ENCODE measurements at places on chromosomes 4 and X.

GRCh38 chr4:32858361-32858760, 2138.2 kb downstream of the PCDH7 start:
- DNase-seq: no peak
- H3K4me3 ChIP-seq: no peak overlapping the region

DNA sequence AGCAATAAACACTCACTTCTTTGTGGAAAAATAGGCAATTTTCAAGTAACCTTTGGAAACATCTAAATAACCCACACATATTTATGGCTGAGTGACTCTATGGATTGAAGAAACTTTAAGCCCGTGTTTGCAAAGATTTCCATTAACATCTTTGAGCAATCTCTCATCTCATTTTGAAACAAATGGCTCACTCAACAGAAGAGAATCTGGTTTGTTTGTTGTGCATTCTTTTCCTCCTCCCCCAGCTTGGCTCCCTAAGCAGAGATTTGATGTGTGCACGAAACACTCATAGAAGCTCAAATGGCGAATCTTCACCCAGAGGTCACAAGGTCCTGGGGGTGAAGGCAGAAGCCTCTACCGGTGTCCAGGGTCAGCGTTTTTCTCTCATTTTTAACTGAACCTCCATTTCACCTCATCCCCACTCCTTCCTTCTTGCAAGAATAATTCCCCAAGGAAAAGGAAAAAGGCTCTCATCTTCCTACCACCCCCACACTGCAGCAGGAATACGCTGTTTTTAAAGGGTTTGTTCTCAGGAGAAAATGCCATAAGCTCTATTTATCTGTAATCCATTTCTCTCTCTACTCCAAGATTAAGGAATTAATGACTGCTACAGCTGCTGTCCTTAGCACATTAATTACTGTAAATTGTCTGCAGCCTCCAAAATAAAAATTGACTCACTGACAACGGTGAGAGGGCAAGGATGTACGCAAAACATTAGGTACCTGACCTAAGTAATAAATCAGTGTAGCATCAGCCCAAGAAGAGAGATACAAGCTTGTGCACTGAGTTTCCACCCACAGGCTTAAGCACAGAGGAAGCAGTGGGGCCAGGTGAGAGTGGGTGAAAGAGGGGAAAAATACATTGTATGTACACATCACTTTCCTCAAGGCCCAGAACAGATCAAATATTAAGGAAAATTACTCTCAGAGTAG, 307.6 kb upstream of the NOCT start:
- no peak for DNase-seq
- no peaks in the 10 kb centered on the region for H3K27me3 ChIP-seq
- no peaks in the 10 kb centered on the region for H3K4me1 ChIP-seq
- no peaks in the 10 kb centered on the region for H3K36me3 ChIP-seq
- no peak overlapping the region for H3K4me3 ChIP-seq

DNA sequence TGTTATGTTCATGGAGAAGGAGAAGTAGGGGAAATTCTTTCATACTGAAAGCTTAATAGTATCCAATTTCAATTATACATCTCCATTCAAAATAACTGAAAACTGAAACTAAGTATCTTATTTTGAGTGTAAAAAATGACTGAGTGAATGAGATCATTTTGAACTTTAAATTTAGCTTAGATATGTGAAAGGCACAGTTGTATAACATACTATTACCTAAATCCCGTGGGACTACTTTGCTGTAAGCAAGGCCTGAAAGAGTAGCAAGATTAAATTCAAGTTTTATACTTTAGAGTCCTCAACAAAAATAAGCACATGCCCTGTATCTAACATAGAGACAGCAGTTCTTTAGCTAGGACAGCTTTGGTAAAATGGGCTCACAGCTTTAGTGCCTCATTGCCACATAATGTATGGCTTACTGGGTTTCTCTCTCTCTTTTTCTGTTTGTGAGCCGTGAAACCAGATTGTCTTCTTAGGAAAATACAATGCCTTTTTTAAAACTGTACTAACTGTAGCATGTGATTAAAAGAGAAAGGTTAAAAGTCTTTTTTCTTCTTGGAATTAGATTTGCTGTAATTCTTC, 43.2 kb downstream of the GSTCD start:
- no peak for DNase-seq
- no peak overlapping the region for H3K4me3 ChIP-seq
- no peak overlapping the region for H3K27ac ChIP-seq
- H3K36me3 ChIP-seq: no peaks in the 10 kb centered on the region

GRCh38 chrX:154436983-154437752, at the start of gene GDI1:
Gene GDI1 (plus strand): TSS chrX:154437154. CDS start chrX:154437255, 101 bp downstream.
- no peaks in the 10 kb centered on the region for H3K27me3 ChIP-seq
- peak; percentile 74 for DNase-seq
- peaks cover 50% of the 10 kb centered on the region for H3K36me3 ChIP-seq
- H3K27ac ChIP-seq: peak within 1 kb of the TSS; percentile 92

DNA sequence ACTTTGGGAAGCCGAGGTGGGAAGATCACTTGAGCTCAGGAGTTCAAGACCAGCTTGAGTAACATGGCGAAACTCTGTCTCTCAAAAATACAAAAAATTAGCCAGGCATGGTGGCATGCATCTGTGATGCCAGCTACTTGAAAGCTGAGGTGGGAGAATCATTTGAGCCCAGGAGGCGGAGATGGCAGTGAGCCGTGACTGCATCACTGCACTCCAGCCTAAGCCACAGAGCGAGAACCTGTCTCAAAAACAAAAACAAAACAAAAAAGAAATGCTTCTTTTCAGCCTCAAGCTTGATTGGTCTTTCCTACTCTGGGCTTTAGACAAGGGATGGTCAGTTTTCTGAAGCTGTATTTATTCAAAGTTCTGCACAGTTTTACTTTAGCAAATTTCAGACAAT, 15.8 kb upstream of the DHRSX start:
- H3K27me3 ChIP-seq: no peaks in the 10 kb centered on the region
- H3K27ac ChIP-seq: no peak overlapping the region
- no peaks in the 10 kb centered on the region for H3K4me1 ChIP-seq
- DNase-seq: no peak
- H3K36me3 ChIP-seq: no peaks in the 10 kb centered on the region

- no peak for DNase-seq
- no peaks in the 10 kb centered on the region for H3K27me3 ChIP-seq
- H3K27ac ChIP-seq: no peak overlapping the region
- H3K36me3 ChIP-seq: no peaks in the 10 kb centered on the region
Observed at GRCh38 chr4:111127841-111128240, 505.0 kb upstream of the PITX2 start.
